ENCODE measurements at places on chromosomes 3 and 15.

- DNase-seq: no peak
These were observed 38.7 kb downstream of the TGFBR2 start for GRCh38 chr3:30645077-30645476.

- no peak for DNase-seq
These were observed 6.6 kb upstream of the ICE2 start for GRCh38 chr15:60485365-60486055.

DNA sequence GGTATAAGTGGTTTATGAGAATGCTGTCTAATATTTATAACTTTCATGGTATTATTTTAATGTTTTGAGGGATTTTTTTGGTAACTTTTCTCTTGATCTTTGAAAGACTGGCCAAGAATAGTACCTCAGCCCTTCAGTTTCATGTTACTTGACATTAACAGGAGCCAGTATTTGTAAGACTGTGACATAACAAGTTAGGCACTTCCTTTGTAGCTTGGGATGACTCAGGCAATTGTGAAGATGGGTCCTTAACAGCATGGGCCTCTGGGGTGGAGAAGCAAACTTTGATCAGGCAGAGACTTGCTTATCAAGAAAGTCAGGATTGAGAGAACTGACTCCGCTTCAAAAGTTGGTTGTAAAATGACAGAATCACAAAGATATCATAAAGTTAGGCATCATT, 9.5 kb downstream of the LRRC49 start:
- peak; percentile 11 for DNase-seq

DNA sequence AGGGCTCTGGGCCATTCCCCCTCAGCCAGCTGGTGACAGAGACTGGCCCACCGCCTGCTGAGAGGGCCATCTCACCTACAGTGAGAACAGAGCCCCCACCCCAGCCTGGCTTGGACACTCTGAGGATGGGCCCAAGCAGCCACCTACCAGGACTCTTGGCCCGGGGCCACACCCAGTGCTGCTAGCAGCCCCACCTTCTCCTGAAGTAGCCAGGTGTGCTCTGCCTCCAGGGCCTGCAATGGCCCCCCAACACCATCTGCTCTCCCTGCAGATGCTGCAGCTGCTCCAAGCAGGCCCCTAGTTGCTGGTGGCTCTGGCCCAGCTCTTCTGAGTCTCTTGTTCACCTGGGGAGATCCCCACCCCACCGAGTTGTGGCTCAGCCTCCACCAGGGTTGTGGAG, 6.8 kb upstream of the CLK3 start:
- DNase-seq: no peak

DNA sequence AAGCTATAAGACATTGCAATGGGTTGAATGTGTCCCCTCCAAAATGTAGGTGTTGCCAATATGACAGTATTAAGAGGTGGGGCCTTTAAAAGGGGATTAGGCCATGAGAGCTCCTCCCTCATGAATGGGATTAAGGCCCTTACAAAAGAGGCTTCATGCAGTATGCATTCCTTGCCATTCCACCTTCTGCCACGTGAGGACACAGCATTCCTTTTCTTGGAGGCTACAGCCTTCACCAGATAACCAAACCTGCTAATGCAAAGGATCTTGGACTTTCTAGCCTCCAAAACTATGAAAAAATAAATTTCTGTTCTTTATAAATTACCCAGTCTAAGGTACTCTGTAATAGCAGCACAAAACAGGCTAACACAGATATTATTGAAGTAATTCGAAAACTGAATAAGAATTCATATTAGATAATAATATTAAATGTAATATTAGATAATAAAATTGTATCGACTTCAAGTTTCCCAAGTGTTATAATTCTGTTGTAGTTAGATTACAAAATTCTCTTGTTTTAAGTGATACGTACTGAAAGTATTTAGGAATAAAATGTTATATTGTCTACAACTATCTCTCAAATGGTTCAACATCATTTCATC, 29.4 kb upstream of the ATP8B4 start:
- no peak for DNase-seq

DNA sequence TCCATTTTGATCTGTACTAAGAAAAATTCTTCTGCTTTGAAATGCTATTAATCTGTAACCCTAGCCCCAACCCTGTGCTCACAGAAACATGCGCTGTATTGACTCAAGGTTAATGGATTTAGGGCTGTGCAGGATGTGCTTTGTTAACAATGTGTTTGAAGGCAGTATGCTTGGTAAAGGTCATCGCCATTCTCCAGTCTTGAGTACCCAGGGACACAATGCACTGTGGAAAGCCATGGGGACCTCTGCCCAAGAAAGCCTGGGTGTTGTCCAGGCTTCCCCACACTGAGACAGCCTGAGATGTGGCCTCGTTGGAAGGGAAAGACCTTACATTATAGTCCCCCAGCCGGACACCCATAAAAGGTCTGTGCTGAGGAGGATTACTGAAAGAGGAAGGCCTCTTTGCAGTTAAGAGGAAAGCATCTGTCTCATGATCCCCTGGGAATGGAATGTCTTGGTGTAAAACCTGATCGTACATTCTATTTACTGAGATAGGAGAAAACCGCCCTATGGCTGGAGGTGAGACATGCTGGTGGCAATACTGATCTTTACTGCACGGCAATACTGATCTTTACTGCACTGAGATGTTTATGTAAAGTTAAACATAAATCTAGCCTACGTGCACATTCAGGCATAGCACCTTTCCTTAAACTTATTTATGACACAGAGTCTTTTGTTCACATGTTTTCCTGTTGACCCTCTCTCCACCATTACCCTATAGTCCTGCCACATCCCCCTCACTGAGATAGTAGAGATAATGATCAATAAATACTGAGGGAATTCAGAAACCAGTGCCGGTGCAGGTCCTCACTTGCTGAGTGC, 6.3 kb downstream of the PIGZ start:
- no peak for DNase-seq

DNA sequence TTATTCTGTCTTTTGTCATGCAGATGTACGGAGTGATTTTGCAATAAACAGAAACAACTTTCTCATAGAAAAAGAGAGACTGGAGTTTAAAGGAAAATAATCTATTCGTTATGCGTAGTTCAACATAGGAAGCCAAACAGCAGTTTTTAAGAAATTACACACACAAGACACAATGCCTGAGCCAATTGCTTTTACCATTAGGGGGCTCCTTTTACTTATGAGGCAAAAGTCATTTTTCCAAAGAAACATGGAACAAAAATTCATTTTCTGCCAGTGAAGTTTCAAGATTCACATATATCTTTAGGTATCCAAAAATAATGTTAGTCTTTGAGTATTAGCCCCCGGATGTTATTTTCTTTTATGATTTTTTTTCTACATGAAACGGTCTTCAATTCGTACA, 10.7 kb downstream of the CNTN6 start:
- DNase-seq: no peak

GRCh38 chr3:56845505-56845904, 43.8 kb upstream of the ARHGEF3 start:
- no peak for DNase-seq

- no peak for DNase-seq
These were observed 111.3 kb downstream of the ARRDC4 start for GRCh38 chr15:98071786-98072185.

Data from suppressor macrophage treated with lipopolysaccharide for 1 hour (primary cell).